ENCODE measurements at places on chromosomes 4 and X.

- DNase-seq: no peak
Measured at GRCh38 chr4:6372649-6373525, 99.5 kb downstream of the PPP2R2C start.

DNA sequence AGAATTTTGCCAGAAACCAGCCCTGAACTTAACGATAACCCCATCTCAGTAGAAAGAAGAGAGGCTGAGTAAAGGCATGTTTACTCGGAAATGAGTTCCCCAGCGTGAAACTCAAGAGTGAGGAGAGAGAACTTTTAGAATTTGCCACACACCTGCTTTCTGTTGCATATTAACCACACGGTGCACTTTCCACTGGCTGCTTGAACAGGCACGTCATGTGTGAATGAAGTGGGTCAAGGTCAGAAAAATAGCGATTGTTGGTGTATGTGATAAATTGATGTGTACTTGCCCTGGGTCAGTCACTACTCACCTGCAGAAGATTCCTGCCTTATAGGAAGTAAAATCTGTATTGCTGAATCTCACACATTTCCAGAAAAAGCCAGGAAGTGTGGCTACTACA is 395.7 kb downstream of the TRIML1 start:
- DNase-seq: no peak

DNA sequence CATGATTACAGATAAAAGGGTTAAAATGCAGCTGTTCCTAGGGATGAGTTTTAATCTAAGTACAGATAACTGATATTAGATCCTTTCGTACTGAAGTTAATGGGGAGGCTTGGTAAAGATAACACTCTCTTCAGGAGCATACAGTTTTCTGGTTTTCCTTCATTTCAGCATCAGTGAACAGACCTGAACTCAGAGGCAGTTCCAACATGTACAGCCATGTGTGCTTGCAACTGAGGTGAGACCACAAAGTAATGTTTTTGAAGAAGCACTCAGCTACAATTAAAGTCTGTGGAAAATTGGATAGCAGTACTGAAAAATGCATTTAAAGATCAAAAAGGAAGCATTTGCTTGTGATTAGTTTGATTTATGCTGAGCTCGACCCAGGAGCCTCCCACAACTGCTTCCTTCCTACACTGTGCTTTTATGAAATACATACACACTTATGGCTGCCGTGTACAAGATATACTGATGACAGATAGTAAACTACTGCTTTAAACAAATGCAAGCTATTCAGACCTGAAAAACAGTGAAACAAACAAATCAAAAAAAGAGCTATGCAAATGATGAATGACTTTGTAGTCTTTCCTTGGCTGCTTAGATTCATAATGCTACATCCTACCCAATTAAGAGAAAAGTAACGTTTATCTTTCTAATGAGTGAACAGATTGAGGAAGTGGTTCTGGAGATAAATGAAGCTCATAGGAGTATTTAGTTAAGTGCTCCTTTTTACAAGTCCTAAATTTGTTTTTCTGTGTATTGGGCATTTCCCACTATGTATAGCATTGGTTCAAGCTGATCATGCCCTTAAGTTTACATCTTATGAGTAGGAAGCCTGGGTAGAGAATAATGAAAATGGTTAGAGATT is 68.4 kb downstream of the PDLIM5 start:
- no peak for DNase-seq

DNA sequence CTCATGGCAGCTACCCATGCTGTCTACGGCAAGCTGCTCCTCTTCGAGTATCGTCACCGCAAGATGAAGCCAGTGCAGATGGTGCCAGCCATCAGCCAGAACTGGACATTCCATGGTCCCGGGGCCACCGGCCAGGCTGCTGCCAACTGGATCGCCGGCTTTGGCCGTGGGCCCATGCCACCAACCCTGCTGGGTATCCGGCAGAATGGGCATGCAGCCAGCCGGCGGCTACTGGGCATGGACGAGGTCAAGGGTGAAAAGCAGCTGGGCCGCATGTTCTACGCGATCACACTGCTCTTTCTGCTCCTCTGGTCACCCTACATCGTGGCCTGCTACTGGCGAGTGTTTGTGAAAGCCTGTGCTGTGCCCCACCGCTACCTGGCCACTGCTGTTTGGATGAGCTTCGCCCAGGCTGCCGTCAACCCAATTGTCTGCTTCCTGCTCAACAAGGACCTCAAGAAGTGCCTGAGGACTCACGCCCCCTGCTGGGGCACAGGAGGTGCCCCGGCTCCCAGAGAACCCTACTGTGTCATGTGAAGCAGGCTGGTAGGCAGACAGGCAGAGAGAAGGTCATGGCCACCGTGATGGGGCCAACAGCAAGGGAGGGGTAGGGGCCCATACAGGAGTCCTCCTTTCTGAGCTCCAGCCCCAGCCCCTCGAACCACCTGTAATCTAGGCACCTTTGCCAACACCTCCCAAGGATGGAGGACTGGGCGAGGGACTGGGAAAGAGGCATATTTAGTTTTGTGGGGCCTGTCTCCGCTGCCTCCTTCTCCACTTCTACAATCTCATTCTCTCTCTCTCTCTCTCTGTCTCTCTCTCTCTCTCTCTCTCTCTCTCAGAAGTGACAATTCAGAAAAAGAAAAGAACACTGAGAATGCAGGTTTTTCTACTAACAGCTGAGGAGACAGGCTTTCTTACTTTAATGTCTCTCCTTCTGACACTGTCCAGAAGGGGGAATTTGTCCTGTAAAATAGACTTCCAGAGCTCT is 4.7 kb upstream of the TSPYL2 start:
- DNase-seq: no peak

All from stimulated activated CD8-positive, alpha-beta memory T cell treated with anti-CD3 and anti-CD28 coated beads, Interleukin-2, amount 100 ng/mL, for 48 hours (primary cell).